ENCODE measurements at places on chromosomes 11 and 22.

- DNase-seq: no peak
Measured at GRCh38 chr11:41449483-41450050, 9.9 kb downstream of the LRRC4C start.

GRCh38 chr11:17750801-17751165 is 16.2 kb downstream of the KCNC1 start:
- no peak for DNase-seq

DNA sequence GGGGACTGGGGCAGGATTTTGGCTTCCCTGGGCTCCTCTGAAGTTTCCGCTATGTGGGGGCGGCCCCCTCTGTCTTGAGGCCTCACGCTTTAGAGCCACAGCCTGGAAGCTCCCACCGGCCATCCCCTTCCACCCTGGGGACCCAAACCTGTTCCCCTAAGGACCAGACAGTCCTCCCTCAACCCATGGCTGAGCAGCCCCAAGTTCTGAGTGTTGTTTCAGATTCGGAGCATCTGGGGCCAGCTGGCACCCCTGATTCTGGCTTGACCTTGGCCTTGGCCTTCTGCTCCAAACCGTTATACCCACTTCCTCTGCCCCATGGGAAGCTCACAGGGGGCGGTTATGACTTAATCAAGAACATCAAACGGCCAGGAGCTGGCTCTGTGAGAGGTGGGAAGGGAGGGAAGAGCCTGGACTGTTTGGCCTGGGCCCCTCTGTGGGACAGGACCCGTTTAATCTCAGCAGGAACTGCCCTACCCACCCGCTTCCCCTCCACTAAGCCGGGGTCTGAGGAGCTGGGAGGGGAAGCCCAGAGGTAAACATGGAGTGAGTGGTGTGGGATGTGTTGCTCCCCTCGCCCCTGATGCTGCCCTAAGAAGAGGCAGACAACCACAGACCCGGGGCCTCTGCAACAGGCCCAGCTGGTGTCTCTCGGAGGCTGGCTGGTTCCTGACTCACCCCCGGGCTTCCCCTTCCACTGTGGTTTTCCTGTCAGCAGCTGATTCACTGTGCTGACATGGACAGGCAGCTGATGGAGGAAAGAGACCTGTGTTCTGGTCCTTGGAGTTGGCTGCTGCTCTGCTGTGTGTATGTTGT is 3.4 kb downstream of the CD82 start:
- DNase-seq: peak; percentile 75

DNA sequence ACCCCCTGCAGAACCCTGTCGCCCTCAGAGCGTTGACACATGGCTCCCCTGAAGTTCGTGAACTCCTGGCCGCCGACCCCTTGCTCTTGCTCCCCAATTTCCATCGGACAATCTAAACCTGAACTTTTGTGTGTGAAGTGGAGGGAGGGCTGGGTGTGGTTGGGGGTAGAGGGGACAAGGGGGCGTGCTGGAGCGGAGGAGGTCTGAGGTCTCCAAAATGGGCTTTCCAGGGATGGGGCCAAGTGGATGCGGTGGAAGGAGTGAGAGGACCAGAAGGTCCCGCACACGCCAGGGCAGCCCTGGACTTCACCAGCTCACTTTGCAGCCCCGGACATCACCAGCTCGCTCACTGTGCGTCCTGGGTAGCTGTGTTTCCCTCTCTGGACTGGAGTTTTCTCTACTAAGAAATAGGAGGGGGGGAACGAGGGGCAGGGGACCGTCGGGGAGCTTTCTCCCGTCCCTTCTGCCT is 18.6 kb downstream of the CREB3L1 start:
- no peak for DNase-seq

DNA sequence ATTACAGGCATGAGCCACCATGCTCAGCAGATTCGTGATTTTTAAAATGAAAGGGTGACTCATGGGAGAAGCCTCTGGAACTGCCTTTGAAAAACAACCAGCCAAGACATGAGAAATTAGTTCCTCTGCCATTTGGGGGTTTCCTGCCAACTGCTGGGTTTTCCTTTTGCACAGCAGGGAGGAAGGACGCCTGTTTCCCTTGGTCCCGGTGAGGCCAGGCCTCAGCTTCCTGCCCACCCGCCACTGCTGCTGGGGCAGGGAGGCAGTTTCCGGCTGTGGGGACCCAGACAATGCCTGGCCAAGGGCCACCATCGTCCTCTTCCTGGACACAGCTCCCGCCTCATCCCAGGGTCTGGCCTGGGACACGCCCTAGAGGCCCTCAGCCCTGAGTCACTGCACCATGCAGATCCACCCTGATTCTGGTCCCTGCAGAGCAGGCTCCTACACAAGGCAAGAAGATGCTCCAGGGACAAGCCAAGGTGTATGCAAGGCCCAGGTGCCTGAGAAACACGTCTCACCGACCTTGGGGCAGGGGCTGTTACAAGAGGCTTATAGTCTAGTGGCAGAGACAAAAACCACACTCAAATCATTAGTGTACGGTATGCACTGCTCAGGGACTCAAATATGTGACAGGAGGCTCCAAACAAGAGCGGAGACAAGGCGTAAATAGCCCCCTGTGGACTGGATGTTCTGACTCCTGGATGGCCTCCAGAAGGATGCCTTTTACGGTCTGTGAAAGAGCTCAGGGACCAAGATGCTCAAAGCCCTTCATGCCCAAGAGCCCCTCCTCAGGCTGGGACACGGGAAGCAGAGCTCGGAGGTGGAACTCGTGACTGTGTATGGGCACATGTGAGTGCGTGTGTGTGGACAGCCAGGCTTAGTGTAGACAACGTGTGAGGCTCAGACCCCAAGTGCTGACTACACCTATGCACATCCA is 10.0 kb downstream of the PPM1F start:
- peak; percentile 76 for DNase-seq

- no peak for DNase-seq
Measured at GRCh38 chr11:3796801-3797328, 489 bp downstream of the NUP98 start.

DNA sequence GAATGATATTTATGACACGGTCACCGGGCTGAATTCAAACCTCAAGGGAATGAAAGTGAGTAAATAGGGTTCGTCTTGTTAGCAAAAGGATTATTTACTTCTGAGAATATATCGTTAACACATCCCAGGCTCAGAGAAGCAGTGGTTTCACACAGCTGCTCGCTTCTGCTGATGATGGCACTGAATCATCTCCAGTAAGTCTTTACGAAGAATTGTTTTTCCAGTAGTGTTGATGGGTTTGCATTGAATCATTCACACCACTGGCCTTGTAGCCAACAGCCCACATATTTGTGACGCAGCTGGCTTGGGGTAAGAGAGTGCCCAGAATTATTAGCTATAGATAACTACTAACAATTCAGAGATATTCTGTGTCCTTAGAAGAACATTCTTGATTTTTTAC is 236.3 kb downstream of the CADM1 start:
- no peak for DNase-seq

DNA sequence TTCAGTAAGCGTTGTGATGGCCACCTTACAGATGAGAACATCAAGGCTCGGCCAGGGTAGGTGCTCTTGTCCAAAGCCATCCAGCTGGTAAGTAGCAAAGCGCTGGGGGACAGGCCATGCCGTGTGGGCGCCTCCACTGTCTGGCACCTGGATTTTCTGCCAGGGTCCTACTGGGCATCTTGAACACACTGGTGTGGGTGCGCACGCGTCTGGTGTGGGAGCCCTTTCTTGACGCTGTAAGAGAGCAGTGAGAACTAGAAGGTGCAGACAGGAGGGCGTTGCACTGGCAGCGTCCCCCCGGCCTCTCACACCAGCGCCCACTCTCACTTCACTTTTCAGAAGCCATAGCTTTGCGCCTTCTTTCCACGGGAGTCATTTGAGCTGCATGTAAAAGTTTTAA is 296.6 kb downstream of the TBC1D22A start:
- DNase-seq: no peak

- DNase-seq: no peak
Measured at GRCh38 chr11:70466596-70466995, 68.3 kb downstream of the CTTN start.

DNA sequence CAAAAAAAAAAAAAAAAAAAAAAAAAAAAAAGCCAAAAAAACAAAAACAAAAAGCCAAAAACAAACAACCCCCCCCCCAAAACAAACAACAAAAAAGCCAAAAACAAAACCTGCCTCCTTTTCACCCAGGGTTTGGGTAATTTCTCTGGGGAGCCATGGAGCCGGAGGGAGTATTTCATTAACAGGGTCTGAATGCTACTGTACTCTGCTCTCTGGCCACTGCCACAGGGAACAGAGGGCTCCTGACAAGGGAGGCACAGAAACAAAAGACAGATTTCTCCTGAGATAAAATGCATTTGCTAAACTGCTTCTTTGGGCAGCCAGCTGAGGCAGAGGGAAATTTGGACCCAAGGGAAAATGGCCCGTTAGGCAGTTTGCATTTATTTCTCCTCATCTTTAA is 266.0 kb upstream of the SYN3 start:
- DNase-seq: no peak

- DNase-seq: no peak
Measured at GRCh38 chr22:29427176-29427760, 11.1 kb upstream of the RFPL1 start.

DNA sequence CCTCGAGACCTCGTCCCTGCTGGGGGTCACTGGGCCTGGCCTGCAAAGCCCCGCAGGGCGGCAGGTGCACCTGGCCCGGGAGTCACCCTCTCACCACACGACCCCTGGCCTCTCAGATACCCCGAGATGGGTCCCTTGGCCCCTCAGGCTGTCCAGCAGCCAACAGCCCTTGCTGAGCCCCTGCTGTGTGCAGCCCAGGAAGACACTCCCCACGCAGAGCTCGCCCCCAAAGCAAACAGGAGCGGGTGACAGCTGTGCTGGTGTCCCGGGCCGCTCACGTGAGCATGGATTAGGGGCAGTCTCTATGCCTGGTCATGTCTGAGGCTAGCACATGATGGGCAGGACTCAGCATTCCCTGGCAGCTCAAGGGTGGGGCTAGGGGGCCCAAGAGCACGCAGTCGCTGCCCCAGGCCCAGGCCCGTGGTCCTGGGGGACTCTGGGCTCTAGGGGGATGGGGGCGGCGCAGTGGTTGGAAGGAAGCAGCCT is 31.3 kb downstream of the WNT7B start:
- no peak for DNase-seq

GRCh38 chr11:98965358-98965757 is 55.4 kb upstream of the CNTN5 start:
- DNase-seq: no peak

- DNase-seq: no peak
Measured at GRCh38 chr11:124646148-124646547, 23.5 kb downstream of the TBRG1 start.

GRCh38 chr22:43515902-43516301 is 104.1 kb downstream of the MPPED1 start:
- no peak for DNase-seq

DNA sequence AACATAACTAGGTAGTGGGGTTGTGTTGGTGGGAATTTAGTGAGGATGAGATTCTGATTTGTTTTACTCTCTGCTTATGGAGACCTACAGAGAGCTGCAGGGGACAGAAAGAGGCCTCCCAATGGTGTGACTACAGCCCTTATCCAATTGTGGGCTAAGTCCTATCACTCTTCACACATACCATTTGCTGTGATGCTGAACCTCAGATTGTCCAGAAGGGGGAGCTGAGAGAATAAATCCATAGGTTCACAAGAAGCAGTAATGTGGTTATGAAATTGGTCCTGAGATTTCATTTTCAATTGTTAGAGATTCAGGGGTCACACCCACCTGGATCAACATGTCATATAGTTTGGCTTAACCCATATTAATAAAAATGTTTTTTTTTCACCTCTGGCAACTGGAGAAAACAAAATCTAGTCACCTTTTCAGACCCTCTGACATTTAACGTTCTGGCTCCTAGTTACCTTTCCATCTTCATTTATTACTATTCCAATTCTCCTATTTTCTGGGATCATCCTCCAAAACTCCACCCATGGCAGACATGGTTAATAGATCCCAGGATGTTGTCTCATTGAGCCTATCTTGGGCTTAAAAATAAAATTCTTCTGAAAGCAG is 53.3 kb upstream of the PTPN5 start:
- peak; percentile 37 for DNase-seq

GRCh38 chr11:42315846-42316245 is 856.4 kb upstream of the LRRC4C start:
- DNase-seq: no peak

DNA sequence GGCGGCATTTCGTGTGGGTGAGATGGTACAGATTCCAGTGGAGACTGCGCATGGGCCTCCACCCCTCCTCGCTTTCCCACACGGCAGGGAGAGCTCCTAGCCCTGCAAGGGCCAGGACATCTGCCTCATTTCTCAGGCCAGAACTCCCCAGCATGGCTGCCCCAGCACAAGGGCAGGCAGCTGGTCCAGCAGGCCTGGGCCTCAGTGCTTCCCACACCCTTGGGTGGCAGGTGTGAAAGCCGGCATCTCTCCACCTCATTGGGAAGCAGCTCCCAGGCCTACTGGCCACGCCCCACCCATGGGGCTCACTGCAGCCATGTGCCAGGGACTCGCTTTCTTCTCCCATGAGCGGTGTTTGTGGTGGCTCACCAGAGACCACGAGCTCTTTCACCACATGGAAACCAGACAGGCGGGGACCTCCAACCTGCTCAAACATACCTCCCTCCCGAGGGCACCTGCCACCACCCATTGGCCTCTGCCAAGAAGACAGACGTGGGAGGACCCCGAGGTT is 79.1 kb downstream of the NAT10 start:
- no peak for DNase-seq

Data from stomach (tissue), 19 donors.